ENCODE measurements at places on chromosomes 13 and 19.

DNA sequence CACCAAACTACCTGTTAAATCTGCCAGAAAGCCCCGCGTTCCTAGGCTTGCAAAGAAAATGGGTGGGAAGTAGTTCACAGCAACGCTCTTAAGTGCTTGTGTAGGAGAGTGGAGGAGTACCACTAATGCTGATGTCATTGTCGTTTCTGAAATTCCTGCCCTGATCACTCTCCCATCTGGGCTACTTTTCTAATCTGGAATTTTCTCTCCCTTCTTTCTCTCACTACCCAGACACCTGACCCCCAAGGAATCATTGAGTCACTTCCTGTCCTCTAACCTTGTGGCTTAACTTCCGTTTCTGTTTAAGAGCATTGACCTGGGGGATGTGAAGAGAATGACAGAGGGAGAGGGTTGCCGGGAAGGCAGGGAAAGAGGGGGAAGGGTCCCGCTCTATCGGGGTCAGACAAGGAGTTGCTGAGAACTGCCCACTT lies 98.7 kb downstream of the STARD13 start:
- H3K4me3 ChIP-seq: peak overlapping the region; percentile 10
- no peaks in the 10 kb centered on the region for H3K36me3 ChIP-seq
- H3K27me3 ChIP-seq: no peaks in the 10 kb centered on the region
- peak overlapping the region; percentile 22 for H3K27ac ChIP-seq

DNA sequence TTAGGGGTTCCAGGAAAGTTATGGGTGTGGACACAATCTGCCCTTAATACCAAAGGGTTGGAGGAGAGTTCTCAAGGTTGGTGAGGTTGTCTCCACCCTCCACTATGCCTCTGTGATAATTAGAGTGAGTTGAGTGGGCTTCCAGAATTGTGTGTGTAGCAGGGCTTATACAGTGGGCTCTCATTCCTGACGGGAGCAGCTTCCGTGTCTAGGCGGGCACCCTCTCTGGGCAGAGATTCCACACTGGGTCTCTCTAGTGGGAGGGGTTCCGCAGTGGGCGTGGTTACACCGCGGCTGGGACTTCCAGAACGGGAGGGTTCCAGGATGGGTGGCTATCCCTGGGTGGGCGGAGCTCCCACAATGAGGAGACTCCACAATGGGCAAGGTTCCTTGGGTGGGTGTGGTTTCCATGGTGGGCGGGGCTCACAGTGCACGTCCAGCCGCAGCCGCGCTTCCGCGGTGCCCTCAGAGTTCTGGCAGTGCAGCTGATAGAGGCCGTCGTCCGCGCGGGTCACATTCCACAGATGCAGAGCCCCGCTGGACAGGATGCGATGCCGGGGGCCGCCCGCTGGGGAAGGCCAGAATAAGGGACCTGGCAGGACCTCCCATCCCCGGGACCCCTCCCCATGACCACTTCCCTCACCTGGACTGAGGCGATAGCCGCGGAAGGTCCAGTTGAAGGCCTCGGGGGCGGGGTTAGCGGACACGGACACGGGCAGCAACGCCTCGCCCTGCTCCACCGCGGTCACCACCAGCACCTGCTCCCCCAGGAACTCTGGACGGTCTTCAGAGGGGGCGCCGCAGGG lies 8.4 kb downstream of the NPHS1 start:
- peaks cover 23% of the 10 kb centered on the region for H3K27me3 ChIP-seq
- DNase-seq: no peak
- no peak overlapping the region for H3K4me3 ChIP-seq
- no peak overlapping the region for H3K27ac ChIP-seq
- peaks cover 4% of the 10 kb centered on the region for H3K4me1 ChIP-seq

DNA sequence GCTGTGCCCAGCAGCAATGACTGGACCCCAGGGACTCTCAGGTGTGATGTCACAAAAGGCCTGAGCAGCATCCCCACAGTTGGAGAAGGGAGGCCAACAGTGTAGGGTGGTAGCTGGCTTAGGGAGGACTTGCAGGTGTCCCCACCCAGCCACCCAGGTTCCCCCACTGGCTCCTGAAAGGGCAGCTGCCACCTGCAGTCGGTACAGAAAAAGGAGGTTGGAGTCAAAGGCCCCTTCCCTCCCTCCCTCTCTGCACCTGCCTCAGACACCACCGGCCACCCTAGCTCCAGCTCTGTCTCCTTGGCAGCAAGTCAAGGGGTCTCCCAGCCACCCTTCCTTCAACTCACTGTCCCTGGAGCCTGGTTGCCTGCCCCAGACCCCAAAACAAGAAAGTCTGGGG lies at the start of gene PCP2:
Gene PCP2 (minus strand): TSS at position 22 of the 400 bp plus-strand sequence. CDS start 262 bp downstream, outside the sequence.
- no peak within 1 kb of the TSS for H3K27ac ChIP-seq

DNA sequence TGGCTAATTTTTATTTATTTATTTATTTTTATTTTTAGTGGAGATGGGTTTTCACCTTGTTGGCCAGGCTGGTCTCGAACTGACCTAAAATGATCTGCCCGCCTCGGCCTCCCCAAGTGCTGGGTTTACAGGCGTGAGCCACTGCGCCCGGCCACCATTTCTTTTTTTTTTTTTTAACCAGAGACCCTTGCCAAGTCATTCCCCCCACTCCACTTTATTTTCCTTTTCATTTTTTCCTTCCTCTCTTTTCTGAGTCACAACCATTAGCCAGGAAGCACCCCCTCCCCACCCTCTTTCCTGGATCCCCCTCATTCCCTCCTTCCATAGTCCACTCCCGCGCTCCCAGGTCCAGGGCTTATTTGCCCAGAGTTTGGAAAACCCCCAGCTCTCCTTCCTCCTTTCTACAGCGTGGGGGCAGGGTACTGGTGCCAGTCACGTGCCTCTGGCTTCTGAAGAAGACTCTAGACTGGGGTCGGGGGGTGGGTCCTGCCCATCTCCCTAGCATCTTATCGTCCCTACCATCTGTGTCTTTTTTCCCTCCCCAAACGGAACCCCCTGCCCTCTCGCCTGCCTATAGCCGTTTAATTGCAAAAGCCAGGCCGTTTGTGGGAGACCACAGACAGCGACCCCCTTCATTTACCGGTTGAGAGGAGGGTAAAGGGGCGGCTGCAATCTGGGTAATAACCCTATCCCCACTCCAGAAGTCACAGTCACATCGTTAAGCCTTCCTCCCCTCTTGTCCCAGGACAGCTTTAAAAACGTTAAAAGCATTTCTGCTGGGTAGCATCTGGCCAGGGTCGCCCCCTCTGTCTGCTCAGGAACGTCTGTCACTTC lies 1.1 kb upstream of the CALR start:
- peaks cover 15% of the 10 kb centered on the region for H3K4me1 ChIP-seq
- peaks cover 24% of the 10 kb centered on the region for H3K36me3 ChIP-seq
- peak overlapping the region; percentile 92 for H3K4me3 ChIP-seq
- no peak for DNase-seq
- no peaks in the 10 kb centered on the region for H3K27me3 ChIP-seq

DNA sequence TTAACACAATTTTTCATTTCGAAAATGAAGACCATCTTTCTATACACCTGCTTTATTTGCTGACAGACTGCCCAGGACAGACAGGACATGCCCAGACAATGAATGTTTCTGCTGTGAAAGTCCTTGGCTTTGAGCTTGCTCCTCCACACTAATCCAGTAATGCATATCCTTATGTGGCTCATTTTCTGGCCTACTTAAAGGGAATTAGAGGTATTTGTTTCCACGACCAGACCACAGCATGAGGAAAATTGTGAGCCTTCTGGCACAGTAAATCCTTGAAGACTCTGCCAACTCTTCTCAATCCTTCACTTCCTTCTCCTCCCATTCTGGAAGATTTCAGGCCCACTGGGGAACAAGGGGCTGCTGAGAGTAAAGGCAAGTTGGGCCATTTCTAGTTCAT lies 25.7 kb downstream of the CCDC70 start:
- H3K27me3 ChIP-seq: no peaks in the 10 kb centered on the region
- no peak overlapping the region for H3K4me3 ChIP-seq
- DNase-seq: no peak
- no peaks in the 10 kb centered on the region for H3K36me3 ChIP-seq

GRCh38 chr13:98083936-98084335 lies 59.0 kb upstream of the FARP1 start:
- no peak for DNase-seq
- no peaks in the 10 kb centered on the region for H3K36me3 ChIP-seq
- H3K27me3 ChIP-seq: no peaks in the 10 kb centered on the region
- H3K4me3 ChIP-seq: no peak overlapping the region
- no peaks in the 10 kb centered on the region for H3K4me1 ChIP-seq

DNA sequence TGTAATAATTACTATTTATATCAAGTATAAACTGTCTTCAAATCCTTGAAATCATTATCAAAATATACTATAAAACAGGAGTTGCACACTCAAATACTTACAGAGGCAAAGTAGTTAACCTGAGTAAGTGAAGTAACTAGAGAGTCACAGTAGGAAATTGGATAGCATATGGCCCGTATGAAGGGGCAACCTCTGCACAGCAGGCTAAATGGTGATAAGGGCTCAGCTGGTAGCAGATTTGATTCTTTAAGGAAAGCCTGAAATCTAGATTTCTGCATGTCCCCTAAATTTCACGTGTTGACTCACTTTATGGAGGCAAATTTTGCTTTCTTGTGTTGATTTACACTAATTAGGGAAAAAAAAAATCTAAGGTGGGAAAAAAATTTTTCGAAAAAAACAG lies 46.4 kb downstream of the STOML3 start:
- no peaks in the 10 kb centered on the region for H3K4me1 ChIP-seq
- DNase-seq: no peak
